AG09309 (cell line): ENCODE measurements at places on chromosomes 2 and 18.

DNA sequence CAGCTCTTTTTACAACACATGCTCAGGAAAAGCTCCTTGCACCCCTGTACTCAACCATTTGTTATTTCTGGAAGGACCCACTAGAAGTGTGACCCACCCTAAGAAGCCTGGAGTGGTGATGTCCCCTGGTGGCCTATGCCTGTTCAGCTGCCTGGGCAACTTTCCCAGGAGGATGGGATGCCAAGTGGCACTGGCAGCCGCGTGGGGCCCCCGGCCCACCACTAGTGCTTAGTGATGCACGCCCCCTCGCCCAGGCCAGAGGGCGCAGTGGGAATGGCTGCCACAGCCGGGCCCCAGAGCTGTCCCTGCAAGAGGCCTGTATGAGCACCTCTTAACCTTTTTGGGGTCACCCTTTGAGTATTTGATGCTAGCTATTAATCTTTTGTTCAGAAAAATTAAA lies 18.1 kb downstream of the IMPA2 start:
- no peak for DNase-seq

- no peak for DNase-seq
These were observed 3.5 kb downstream of the WNT6 start for GRCh38 chr2:218863021-218863520.

DNA sequence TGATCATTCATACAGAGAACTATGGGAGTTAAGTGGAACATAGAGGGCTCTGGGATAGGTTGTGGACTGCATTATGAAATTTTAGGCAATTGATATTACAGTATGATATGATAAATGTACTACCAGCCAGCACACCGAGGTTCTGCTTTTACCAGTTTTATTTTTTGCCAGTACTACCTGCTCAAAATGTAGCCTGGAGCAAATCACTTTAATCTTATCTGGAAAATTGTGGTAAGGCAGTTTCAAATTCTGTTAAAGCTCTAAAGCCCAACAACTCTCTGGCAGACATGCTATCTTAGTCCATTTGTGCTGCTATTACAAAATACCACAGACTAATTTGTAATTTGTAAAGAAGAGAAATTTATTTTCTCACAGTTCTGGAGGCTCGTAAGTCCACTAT lies 474.9 kb upstream of the CWC22 start:
- no peak for DNase-seq

- no peak for DNase-seq
These were observed 2.2 kb downstream of the RND3 start for GRCh38 chr2:150485114-150485870.

DNA sequence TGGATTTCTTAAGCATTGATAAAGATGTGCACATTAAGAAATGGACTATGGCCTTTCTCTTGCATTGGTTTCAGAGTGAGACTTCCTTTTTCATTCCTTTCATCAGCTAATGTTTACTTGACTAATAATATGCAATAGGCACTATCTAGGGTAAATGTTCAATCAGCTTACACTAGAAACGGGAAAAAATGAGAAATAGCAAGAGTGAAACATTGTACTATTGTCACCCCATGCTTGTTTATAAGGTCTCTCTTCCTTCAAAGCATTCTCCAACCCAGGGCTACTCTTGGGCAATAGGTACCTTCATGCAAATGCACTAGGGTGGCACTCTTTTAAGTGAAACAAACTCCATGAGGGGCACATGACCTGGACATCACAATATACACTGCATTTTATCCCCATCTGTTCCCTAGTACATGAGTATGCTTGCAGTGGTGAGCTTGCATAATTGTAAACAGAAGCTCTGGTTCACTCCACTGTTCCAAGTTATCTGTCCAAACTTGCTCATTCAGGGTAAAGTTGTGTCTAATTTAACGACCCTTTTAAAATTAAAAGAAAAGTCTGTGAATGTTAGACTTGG lies 402.3 kb downstream of the ERBB4 start:
- no peak for DNase-seq

- DNase-seq: no peak
These were observed 223.4 kb downstream of the MYT1L start for GRCh38 chr2:2107627-2108026.

DNA sequence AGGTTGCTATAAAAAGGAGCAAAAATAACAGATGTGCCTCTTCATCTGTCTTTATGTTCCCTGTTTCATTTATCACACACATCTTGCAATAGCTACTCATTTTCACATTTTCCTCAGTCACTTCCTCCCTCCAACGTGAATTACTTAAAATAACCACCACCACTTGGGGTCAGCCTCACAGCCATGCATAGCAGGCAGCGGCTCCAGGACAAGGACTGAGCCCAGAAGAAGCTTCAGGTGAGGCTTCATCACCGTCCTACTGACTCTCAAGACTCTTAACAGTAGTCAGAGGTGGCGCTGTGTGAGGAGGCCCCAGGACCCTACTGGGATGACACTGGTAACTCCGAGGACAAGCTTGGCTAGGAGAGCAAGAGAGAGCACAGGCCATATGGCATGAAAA lies 15.5 kb upstream of the ST8SIA5 start:
- no peak for DNase-seq

DNA sequence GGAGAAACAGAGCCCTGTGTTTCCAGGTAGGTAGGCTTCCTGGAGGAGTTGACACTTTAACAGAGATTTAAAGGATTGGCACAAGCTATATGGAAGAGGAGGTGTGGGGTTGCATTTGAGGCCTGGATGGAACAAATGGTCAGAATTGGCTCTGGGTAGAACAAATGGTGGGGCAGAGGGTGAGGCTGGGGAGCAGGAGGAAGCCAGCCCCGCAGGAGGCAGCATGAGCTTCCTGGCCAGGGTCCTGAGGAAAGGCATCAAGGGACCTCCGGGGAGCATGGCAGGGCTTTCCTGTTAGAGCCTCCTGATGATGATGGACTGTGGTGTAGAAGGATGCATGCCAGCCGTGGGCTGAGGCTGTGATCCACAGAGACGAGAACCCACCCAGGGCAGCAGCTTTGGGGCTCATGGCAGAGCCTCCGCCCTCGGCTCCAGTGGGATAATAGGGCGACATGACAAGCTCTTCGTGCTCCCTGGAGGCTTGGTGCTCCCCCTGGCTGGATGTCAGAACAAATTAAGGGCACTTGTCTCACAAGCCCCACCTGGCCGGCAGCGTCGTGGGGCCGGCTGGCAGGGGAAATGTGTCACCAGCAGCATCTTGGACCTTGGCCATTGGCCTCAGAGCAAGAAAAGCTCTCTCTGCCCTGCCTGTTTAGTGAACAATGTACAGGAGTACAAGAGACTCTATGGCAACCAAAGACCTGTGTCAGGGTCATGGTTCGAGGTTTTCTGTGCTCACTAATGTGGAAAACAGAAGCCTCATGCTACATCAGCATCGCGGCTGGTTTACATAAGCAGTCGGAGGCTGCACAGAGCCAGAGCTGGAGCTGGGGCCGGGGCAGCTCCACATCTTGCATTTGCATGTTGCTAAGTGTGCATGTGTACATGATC lies 153.5 kb downstream of the MYCN start:
- DNase-seq: no peak

DNA sequence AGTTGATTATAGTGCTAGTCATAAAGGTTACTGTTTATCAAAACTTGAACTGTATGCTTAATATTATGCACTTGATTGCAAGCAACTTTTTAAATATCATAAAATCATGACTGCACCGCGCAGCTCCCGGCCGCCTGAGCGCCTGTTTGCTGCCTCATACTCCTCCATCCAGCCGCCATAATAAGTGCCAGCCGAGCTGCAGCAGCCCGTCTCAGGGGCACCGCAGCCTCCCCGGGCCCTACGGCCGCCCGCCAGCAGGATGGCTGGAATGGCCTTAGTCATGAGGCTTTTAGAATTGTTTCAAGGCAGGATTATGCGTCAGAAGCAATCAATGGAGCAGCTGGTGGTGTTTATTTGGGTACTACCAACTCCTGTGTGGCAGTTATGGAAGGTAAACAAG lies 337.2 kb downstream of the PAX3 start:
- DNase-seq: no peak

DNA sequence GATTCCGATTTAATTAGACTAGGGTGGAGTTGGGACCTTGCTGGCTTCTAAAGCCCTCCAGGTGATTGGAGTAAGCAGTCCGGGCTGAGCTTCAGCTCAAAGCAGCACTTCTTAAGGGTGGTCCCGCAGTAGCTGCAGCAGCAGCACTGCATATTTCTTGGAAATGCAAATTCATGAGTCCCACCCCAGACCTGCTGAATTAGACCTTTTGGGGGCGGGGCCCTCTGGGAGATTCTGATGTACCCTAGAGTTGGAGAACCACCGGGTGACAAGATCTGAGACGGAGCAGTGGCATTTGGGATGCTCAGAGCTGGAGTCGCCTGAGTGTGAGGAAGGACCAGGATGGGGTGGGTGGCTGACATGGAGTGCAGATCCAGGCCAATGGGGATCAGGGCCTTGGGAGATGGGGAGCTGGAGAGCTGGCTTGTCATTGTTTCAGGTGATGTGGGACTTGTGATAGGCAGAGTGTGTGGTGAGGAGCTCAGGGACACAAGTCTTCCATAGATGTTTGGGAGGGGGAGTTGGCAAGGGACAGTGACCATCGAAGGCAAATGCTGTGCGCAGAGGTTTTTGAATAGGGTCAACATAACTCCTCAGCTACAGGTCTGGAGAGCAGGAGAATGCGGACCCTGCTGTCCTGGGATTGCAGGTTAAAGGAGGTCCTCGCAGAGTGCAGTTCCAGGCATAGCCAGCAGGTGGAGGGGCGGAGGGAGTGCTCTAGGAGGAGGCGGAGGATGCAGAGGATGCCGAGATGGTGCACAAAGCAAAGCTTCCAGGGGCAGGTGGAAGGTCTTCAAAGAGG lies 130.9 kb upstream of the RAB12 start:
- no peak for DNase-seq

DNA sequence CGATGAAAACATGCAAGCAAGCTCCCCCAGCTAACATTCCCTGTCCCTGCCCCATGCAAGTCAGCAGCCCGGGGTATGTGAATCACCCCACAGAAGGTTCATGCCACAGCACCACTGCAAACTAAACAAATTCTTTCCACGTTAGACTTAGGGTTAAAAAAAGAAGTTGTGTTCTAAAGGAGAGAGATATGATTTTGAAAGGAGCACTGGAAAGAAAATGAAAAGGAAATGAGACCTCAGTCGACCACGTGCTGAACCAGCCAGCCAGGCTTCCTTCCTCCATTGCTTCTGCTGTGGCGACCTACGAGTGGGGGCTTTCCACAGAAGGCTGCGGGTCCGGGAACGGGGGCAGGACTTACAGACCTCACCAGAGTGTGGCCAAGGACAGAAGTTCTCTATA lies 52.0 kb downstream of the ARL4C start:
- DNase-seq: peak; percentile 79
